ENCODE measurements at places on chromosomes 7 and 10. TPM values are rescaled to one million over a fixed set of nuclear protein-coding genes. Genes with fewer than 3 reads are reported as not detected.

The CCDC7 gene
- 4.8 TPM for total RNA-seq

The NPSR1 gene
- total RNA-seq: not detected

DNA sequence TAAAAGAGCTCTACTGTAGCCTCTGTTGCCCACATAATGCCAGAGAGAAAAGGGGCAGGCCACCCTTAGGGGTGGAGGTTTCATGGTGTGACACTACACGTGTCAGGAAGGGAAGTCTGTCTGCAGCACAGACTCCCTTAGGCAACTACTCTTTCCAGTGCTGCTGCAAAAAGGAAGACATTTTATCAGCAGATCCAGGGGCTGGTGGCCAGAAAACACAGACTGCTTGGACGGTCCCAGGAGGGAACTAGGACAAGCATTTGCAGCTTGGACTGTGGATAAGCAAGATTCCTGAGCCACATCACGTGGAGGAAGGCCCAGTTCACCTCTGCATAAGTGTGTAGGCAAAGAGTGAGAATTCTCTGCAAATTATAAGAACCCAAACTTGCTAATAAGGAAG is 220.8 kb downstream of the FANK1 start:
- DNase-seq: no peak

DNA sequence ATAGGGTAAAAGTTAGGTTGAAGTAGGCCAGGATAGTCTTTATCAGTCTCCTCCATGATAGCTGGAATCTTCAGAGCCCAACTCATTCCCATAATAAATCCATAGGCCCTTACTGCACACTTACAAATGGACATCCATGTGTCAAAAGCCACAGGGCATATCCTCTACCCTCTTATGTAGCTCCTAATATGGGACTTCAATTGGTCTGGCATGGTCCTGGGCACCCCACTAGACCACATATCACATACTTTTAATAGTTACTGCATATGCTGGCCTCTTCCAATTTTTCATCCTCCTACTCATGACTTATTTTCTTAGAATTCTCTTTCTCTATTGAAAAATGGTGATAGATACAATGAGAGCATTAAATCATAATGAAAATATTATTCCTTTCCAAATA is 169.3 kb downstream of the MAGI2 start:
- DNase-seq: no peak

- DNase-seq: no peak
Measured at GRCh38 chr10:60456053-60456452, 66.4 kb upstream of the ANK3 start.

DNA sequence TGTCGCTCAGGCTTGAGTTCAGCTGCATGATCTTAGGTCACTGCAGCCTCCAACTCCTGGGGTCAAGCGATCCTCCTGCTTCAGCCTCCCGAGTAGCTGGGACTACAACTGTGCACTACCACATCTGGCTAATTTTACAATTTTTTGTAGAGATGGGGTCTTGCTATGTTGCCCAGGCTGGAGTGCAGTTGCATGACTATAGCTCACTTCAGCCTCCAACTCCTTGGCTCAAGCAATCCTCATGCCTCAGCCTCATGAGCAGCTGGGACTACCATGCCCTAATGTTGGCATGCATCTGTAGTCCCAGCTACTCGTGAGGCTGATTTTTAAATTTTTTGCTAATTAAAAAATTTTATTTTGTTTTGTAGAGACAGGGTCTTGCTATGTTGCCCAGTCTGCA is 101.9 kb upstream of the NPTX2 start:
- no peak for DNase-seq

DNA sequence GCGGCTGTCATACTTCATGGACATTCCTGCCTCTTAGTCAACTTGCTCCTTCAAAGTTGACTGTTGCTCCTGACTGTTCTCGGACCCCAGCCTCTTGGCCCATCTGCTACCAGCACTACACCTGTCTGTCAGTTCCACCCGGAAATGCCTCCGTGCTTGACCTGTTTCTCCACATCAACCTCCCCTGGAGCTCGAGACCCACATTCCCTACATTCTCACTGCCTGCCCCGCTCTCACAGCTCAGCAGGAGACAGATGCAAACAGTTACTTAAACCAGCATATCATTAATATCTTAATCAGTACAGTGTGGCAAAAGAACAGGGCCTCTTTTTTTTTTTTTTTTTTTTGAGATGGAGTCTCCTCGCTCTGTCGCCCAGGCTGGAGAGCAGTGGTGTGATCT is 174.3 kb downstream of the NRP1 start:
- DNase-seq: no peak

DNA sequence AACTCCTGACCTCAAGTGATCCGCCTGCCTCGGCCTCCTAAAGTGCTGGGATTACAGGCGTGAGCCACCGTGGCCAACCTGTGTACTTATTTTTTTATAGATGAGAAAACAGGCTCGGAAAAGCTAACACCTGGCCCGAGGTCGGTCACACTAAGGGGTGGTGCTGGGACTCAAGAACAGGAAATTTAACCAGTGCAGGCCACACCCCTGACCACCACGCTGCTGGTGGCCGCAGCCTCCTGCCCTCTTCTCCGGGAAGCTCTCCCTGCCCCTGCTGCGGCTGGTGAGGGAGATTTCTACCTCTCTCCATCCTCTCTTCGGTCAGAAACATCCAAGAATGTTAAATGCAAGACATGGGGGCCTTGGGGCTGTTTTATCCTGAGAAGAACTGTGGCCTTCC is 63.2 kb downstream of the TNRC18 start:
- no peak for DNase-seq

DNA sequence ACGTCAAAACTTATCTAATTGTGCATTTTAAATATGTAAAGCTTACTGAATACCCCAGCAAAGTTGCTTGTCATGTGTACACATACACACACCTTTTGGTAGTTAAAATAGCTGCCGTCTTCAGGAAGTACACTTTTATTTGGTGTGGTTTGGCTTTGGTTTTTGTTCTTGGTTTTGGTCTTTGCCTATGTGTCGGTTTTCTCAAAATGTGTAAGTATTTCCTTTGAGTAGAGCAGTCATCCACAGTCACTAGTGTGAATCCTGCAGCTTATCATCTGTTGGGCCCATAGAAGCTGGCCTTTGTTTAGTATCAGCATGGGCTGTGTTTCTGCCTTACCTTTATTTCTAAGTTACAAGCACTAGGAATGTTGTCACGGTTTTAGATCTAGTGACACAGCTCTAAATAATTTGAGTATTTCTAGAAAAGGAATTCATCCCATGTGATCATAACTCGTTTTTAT is 35.3 kb downstream of the NET1 start:
- no peak for DNase-seq

- DNase-seq: no peak
Measured at GRCh38 chr7:979151-979550, 3.8 kb upstream of the COX19 start.

- DNase-seq: no peak
Measured at GRCh38 chr10:74206746-74207145, 55.7 kb downstream of the ADK start.

- DNase-seq: no peak
Measured at GRCh38 chr7:39697483-39697882, 74.1 kb downstream of the RALA start.

DNA sequence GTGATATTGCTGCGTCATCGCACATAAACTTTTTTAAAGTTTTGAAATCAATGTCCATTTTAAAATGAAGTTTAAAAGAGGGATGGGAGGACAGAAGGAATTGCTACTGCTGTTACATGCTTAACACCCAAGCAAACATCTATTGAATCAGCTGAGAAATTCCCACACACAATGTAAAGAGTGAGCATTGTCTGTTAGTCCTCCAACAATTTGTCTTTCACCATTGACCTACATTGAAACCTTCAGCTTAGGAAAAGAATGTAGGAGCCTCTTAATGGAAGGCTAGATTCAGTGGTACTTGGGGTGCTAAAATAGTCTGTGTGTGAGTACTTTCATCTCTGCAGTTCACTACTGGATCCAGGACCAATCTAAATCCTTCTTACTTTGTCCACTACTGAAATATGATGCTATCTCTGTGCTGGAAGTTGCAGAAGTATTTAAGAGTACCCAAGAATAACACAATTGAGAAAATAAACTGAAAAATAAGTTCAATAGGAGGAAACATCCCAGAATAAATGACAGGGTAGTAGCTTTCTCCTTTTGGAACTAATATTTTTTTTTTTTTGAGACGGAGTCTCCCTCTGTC is 23.8 kb upstream of the FBXW4 start:
- no peak for DNase-seq

DNA sequence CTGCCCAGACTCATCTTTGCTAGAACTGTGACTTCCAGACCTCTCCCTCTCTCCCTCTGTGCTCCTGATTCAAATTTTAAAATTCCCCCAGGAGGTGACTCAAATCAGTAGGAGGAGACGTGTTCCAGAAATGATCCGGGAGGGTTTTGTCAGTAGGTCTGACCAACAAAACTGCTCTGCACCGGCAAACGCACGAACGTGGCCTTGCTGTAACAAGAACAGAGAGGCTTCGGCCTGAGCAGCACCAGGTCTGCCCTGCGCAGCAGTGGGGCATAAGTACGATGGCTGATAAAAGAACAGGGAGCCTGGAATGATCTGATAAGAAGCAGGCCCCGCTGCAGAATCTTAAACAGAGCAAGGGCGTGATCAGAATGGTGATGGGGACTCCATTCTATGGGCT is 152.7 kb upstream of the AUTS2 start:
- no peak for DNase-seq

- DNase-seq: peak; percentile 89
Measured at GRCh38 chr10:29119374-29119773, 169.5 kb upstream of the LYZL1 start.

DNA sequence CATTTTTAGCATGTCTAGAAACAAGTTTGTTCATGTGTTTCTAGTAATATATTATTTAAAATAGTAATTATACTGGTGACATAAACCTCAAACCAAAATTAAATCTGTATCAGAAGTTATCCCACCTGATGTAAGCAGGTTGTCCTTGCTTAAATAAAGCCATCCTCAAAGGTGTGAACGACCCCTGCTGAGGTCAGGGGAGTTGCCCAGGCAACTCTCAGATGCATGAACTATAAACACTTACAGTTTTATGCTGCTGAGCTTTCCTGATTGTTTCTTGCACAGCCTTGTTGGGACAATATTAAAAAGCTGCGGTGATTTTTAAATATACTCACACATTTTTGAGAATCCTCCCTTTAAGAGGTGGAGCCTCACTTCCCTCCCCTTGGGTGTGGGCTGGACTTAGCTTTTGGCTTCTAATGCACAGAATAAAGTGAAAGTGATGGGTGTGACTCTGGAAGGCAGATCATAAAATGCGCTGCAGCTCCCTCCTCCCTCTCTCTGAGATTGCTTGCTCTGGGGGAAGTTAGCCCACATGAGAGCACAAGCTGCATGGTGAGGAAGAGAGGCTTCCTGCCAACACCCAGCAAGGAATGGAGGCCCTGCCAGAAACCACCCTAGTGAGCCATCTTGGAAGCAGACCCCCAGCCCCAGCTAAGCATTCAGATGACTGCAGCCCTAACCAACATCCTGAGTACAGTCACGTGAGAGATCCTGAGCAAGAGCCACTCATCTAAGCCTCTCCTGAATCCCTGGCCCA is 152.7 kb downstream of the SKIDA1 start:
- peak; percentile 83 for DNase-seq

- DNase-seq: no peak
Measured at GRCh38 chr10:4569151-4569550, 256.9 kb upstream of the AKR1E2 start.

DNA sequence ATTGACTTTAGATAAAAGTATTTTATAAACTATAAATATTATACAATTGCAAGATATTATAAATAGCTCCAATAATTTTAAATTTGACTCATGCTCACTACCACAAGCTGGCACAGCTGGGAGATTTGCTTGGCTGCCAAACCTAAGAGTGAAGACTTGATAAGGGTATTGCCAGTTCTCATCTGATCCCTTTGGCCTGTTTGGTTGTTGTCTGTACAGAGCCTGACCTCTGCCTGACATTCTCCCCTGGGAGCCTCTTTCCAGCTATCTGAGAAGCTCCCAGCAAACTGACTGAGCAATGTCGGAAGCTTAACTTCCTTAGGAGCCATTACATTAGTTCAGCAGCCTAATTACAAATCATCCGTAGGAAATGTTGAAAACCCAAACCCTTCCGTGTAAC is 10.2 kb upstream of the LMOD2 start:
- DNase-seq: no peak

- DNase-seq: no peak
Measured at GRCh38 chr7:81206667-81207360, 288.0 kb upstream of the SEMA3C start.

DNA sequence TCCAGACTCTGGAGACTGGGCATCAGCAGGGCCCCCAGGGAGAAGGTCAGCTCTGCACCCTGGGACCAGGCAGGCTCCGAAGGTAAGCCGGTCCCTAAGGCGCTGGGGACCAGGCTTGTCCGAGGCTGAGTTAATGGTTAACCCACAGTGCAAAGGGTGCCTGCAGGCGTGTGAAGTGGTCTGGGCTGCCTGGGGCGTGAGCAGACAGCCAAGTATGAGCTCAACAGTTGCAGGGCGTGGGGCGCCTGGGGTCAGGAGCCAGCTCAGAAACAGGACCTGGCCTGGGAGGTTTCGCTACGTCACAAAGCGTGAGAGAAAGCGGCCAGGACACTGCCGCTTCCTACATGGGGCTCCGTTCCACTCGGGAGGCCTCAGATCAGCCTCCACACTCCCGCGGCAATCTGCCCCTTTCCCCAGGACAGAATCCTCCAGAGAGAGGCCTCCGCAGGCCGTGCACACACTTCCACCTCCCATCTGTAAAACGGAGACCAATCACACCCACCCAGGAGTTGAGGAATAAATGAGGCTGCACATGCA is 16.0 kb downstream of the PDGFA start:
- DNase-seq: no peak

GRCh38 chr7:120991581-120991980 is 3.1 kb downstream of the CPED1 start:
- no peak for DNase-seq

The ASB15 gene
- 1.4 TPM for total RNA-seq

The RALA gene
- 17.8 TPM for total RNA-seq

GRCh38 chr7:39592586-39592985 is 26.4 kb downstream of the YAE1 start:
- DNase-seq: peak; percentile 60

The PCBD1 gene
- 13.5 TPM for total RNA-seq

GRCh38 chr10:120282421-120282820 is 174.6 kb upstream of the PLPP4 start:
- DNase-seq: no peak

The LRIT1 gene
- not detected for total RNA-seq

The CCL24 gene
- total RNA-seq: 0.45 TPM

The ITPRID1 gene
- not detected for total RNA-seq

The SH2D4B gene
- total RNA-seq: not detected

DNA sequence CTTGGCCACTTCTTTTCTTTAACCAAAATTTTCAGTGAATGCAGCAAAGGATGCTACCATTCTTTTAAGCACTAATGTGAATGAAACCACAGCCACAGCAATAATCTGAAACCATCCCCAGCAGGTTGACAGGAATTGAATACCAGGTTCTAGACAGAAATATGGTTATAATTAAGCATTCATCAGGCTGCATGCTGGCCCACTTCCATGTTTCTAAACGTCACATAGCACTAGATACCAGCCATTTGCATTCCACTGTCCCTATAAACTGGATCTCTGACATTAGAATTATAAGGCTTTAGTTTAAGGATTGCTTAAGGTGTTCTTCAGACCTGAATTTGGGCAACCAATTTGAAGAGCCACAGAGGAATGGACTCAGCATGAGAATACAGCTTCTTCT is 340.8 kb upstream of the KLF6 start:
- DNase-seq: no peak

GRCh38 chr10:43781480-43782361 is 133.0 kb upstream of the ZNF32 start:
- DNase-seq: no peak

The ZNF655 gene
- total RNA-seq: 107 TPM

All from SJSA1 (cell line).